ENCODE measurements at places on chromosomes 5 and 9. TPM values are rescaled to one million over a fixed set of nuclear protein-coding genes. Genes with fewer than 3 reads are reported as not detected.

FOXD4 gene
- total RNA-seq: 0.10 TPM

PCDHA5 gene
- 0.20 TPM for total RNA-seq

SHC3 gene
- total RNA-seq: 0.79 TPM

SH3GL2 gene
- total RNA-seq: 0.20 TPM

TNIP1 gene
- total RNA-seq: 49.8 TPM

COL27A1 gene
- total RNA-seq: 31.1 TPM

SPATA31A3 gene
- total RNA-seq: not detected

OGN gene
- 281 TPM for total RNA-seq

CCDC180 gene
- total RNA-seq: 16.1 TPM

BRINP1 gene
- total RNA-seq: 0.59 TPM

FBXO10 gene
- total RNA-seq: 6.3 TPM

HDHD3 gene
- 7.3 TPM for total RNA-seq

IL4 gene
- not detected for total RNA-seq

RMI1 gene
- total RNA-seq: 9.4 TPM

SLC6A19 gene
- not detected for total RNA-seq

TEX48 gene
- total RNA-seq: not detected

SOX30 gene
- 0.10 TPM for total RNA-seq

TTC16 gene
- total RNA-seq: not detected

LCN1 gene
- not detected for total RNA-seq

SPATA6L gene
- total RNA-seq: 2.1 TPM

PCDHGB5 gene
- 8.0 TPM for total RNA-seq

CERCAM gene
- total RNA-seq: 54.4 TPM

NRARP gene
- 9.9 TPM for total RNA-seq

LCN6 gene
- not detected for total RNA-seq

HSPA5 gene
- total RNA-seq: 89.9 TPM

KCNN2 gene
- total RNA-seq: 3.5 TPM

OLFML2A gene
- total RNA-seq: 49.1 TPM
